Fibroblast of lung (primary cell): ENCODE measurements at places on chromosomes 1 and 21.

DNA sequence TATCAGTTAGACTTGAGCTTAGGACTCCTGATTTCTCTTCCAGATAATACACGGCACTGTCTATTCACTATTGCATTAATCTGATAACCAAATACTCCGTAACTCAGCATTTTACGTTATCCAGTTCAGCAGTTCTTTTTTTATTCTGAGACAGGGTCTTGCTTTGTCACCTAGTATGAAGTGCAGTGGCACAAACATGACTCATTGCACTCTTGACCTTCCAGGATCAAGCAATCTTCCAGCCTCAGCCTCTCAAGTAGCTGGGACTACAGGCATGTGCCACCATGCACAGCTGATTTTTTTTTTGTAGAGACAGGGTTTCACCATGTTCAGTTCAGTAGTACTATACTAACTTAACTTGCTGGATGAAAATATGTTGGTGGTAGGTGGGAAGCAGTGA, 156.4 kb downstream of the PATJ start:
- DNase-seq = no peak

DNA sequence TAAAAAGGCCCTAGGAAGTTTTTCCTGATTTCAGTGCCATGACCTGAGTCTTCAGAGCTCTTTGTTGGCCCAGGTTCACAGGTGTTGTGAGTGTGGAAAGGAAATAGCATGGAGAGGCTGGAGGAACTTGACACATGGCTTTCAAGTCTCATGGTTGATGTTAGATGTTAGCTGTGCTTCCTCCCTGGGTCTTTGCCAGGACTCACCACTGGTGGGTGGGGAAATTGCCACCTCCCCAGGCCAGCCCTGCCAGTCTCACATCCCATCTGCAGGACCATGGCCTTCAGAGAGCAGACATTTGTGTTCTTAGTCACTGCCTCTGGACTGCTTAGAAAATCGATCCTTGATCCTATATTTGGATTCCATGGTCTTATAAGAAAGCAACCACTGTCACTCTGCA, 383.2 kb downstream of the DISC1 start:
- DNase-seq = no peak

- DNase-seq = no peak
These were observed 1490.8 kb downstream of the BRINP3 start for GRCh38 chr1:188986745-188987417.

GRCh38 chr1:47679826-47680225, 242.0 kb downstream of the FOXD2 start:
- no peak for DNase-seq

DNA sequence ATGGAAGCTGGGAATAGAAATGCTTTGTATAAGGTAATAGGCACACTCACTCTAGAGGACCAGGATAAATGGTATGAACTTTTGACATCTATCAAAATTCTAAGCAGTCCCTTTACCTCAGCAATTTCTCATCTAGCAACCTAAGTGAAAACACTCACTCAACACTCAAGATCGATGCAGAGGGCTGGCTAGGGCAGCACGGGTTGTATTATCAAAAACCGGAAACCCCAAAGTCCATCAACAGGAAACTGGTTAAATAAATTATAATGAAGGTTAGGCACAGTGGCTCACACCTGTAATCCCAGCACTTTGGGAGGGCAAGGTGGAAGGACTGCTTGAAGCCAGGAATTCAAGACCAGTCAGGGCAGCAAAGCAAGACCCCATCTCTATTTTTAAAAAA, 9.4 kb downstream of the USP48 start:
- DNase-seq = no peak

DNA sequence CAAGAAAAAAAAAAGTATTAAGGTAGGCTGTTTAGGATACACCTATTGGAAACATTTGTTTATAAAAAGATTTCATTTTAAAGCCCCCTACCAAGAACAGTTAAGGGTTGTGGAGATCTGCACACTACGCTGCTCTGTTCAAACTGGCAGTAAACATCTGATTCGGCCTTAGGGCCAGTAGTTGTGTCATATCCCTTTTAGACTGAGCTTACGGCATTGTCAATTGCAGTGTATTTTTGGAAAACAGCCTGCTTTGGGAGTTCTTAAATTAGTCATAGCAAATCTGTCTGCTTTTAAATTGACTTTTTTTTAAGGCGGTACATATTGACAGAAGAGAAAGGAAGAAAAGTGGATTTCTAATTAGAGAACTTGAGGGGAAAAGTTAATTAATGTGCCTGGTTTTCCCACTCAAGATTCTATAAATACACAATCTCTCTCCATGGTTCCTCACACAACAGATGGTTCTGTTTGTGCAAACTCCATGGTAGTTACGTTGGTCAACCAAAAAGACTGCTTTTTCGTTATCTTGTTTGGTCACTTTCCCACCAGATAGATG, 1.7 kb upstream of the ELK4 start:
- peak; percentile 71 for DNase-seq

- peak; percentile 51 for DNase-seq
These were observed 220.8 kb downstream of the SLC35F3 start for GRCh38 chr1:234125283-234125682.

- no peak for DNase-seq
These were observed 3.1 kb upstream of the KCNK2 start for GRCh38 chr1:215079456-215079855.

DNA sequence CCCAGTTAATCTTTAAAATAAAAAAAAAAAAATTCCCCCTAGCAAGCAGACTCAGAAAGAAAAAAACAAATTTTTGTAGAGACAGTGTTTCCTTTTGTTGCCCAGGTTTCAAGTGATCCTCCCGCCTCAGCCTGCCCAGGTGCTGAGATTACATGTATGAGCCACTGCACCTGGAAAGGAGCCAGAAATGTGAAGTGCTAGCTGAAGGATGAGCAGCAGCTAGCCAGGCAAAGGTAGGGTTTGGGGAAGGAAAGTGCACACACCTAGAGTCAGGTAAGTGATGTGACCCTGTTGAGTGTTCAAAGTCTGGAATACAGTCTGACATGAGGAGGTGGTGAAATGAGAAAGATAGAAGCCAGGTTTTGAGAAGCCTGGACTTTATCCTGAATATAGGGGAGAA, 1.7 kb downstream of the AKR1A1 start:
- DNase-seq = peak; percentile 16

- DNase-seq = no peak
These were observed 13.8 kb upstream of the SEC16B start for GRCh38 chr1:177983482-177984135.
